Left kidney (tissue), 8 donors: ENCODE measurements at places on chromosomes 4 and X. TPM values are rescaled to one million over a fixed set of nuclear protein-coding genes. Genes with fewer than 3 reads are reported as not detected.

Gene CDS1
- polyA plus RNA-seq: 28.2 TPM

DNA sequence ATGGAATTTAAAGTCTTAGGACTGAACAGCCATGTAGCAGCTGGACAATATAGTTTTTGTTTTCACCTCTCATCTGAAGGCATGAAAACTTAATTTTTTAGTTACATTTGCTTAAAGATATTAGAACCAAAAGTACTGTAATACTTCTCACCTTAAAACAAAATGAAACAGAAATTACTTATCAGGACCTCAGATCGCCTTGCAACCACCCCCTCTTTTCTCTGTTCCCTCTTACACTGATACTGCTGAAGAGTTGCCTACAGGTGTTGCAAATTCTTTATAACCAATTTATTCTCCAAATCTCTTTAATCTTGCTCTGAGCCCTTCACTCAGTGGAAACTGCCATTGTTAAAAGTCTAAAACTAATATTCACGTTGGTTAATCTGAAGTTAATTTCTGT, 145.0 kb downstream of the SPCS3 start:
- no peak for DNase-seq

- DNase-seq: no peak
Observed at GRCh38 chr4:55553441-55554201, 6.9 kb upstream of the CLOCK start.

- no peak for DNase-seq
Observed at GRCh38 chr4:123578276-123579029, 181.9 kb downstream of the SPRY1 start.

Gene S100P
- polyA plus RNA-seq: 9.0 TPM

Gene CABS1
- polyA plus RNA-seq: 0.08 TPM

- DNase-seq: peak; percentile 62
Observed at GRCh38 chr4:27278615-27279375, 418.2 kb downstream of the STIM2 start.

Gene CD40LG
- not detected for polyA plus RNA-seq

Gene KDM6A
- polyA plus RNA-seq: 41.7 TPM

- DNase-seq: no peak
Observed at GRCh38 chrX:69522052-69522451, 17.9 kb downstream of the NALF2 start.

DNA sequence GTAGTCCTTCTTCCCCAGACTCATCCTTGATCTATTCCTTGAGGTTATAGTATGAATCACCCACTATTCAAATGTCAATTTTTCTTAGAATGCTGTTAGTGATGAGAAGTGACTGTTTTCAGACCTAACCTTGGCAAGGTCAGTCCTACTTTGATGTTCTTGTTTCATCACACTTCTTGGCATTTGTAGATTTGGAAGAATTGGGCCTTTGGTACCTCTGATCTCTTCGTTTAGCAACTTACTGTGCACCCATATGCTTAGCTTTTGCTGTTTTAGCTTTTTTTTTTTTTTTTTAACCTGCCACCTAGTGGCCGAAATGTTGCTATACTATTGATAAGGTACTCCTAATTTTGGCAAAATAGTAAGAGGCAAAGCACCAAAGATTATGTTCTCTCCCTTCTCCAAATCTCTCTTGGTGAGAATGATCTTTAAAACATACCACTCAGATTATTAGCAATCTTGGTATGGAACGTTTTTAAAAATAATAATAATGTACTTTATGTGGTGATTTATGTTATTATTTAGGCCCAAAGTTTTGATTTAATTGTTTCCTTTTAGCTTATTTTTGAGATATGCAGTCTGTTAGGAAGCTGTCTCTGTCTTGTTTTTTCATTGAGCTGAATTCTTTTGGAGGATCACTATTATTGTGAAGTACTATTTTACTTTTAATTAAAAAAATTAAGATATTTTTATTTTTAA, 16.6 kb downstream of the DCK start:
- DNase-seq: peak; percentile 38

Gene FRYL
- 60.6 TPM for polyA plus RNA-seq

GRCh38 chr4:95410387-95410977, 138.3 kb downstream of the UNC5C start:
- DNase-seq: no peak

Gene GASK1B
- 35.5 TPM for polyA plus RNA-seq

DNA sequence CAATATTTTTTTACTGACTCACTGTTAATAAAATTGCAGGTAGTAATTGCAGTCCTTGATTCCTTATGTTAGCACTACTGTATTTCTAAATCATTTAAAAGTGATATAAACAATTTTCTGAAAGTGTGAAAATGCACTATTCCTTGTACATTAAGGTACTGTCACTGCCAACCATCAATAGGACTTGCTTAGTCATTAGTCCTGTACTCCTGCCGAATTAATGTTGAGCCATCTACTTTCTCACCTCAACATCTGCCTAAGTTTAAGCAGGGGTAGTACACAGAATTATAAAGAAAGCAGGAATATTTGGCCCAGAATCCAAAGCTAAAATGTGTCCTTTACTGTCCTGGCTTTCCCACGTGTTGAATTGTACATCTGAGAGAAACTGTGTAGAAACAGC, 87.0 kb upstream of the TRPC3 start:
- no peak for DNase-seq

Gene HPGD
- polyA plus RNA-seq: 59.8 TPM

- peak; percentile 59 for DNase-seq
Observed at GRCh38 chr4:123631786-123632692, 235.4 kb downstream of the SPRY1 start.

DNA sequence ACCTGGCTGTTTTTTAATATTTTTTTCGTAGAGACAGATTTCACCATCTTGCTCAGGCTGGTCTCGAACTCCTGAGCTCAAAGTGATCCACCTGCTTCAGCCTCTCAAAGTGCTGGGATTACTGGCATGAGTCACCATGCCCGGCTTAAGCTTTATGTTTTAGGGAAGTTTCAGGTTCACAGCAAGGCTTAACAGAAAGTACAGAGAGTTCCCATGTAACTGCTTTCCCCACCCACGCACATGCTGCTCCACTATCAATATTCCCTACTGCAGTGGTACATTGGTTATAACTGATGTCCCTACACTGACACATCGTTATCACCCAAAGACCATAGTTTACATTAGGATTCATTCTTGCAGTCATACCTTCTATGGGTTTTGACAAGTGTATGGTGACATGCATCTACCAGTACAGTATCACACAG, 62.7 kb downstream of the PRPS1 start:
- DNase-seq: no peak

Gene TKTL1
- 0.28 TPM for polyA plus RNA-seq

DNA sequence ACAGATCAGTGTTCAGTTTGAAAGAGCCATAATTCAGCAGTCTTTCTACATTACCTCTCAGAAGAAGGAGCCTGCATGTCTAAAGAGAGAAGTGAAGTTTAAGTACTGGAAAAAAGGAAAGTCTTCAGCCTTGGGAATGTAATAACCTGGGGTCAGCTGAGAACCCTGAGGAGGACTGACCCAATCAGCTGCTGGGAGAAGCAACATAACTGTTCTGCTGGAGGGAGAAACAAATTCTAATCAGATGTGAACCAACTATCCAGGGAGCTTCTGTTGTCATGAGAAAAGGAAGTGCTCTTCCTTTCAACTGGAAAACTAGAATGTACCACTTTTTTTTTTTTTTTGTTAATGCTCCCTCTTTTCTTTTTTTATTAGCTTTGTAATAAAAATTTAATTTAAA, 64.5 kb upstream of the PDE5A start:
- DNase-seq: no peak

- DNase-seq: no peak
Observed at GRCh38 chrX:40012868-40013265, 84.9 kb downstream of the BCOR start.

Gene PPARGC1A
- polyA plus RNA-seq: 32.8 TPM

DNA sequence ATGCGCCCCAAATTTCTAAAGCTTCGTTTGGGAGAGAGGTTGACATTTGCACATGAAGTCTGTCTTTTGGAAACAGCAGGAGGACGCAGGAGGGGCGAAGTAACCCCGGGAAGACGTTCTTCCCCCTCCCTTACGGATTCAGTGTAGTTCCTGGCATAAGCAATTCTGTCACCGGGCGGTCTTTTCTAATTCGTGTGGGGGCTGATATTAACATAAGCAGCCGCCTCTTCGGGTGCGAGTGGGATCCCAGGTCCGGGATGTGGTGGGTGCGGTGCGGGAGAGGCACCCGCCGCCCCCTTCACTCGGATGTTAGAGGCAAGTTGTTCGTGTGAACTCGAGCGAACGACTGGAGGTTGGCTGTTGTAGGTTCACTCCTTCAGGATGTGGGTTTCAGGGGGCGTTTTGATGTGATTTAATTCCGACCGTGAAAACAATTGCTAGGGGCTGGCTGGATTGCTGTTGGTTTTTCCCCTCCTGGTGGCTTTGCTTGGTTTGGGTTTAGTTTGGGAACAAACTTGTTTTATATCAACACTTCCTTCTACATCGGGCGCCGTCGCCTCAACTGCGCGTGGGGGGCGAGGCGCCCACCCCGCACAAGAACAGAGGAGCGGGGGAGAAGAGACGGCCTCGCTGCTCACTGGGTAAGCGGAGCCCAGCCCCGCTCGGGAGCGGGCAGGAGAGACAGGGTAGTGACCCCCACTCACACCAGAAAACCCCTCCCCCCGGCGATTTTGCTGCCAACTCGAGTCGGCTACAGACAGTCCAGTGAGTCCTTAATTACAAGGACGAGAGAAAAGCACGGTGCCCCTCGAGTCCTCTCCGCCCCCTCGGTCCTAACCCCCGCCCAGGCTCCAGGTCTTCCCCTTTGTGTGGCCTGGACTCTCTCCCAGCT, 2.9 kb upstream of the LEF1 start:
- peak; percentile 37 for DNase-seq

- DNase-seq: no peak
Observed at GRCh38 chr4:844752-845232, 18.9 kb upstream of the CPLX1 start.

DNA sequence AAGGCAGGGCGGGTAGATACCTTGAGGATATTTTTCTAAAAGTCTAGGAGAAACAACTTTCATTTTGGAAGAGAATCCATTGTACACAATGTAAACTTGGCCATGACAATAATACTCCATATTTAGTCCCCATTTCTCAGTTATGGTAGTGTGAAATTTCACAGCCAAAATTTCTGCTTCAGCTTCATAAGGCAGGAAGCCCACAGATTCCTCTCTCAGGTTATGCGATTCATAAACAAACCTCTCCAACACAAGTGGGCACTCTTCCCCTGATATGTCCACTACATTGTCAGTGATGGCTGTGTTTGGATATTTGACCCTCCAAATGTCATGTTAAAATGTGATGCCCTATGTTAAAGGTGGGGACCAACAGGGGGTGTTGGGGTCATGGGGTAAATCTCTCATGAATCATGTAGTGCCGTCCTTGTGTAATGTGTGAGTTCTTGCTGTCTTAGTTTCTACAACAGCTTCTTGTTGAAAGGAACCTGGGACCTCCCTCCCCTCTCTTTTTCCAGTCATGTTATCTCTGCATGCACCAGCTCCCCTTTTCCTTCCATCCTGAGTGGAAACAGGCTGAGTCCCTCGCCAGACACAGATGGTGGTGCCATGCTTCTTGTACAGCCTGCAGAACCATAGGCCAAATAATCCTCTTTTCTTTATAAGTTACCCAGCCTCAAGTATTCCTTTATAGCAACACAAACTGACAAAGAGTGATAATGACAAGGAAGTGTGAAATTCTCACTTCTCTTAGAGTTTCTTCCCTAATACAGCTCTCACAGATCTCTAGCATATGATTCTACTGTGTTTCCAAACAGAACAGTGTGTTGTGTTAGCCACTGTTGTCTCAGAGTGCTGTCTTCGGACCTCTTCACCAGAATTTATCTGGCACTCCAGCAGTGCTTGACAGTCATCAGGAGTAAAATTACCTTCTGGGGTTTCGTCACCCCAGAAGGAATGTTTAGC, 598.4 kb upstream of the GNPDA2 start:
- DNase-seq: no peak

- DNase-seq: no peak
Observed at GRCh38 chrX:574251-574650, 56.3 kb upstream of the SHOX start.

DNA sequence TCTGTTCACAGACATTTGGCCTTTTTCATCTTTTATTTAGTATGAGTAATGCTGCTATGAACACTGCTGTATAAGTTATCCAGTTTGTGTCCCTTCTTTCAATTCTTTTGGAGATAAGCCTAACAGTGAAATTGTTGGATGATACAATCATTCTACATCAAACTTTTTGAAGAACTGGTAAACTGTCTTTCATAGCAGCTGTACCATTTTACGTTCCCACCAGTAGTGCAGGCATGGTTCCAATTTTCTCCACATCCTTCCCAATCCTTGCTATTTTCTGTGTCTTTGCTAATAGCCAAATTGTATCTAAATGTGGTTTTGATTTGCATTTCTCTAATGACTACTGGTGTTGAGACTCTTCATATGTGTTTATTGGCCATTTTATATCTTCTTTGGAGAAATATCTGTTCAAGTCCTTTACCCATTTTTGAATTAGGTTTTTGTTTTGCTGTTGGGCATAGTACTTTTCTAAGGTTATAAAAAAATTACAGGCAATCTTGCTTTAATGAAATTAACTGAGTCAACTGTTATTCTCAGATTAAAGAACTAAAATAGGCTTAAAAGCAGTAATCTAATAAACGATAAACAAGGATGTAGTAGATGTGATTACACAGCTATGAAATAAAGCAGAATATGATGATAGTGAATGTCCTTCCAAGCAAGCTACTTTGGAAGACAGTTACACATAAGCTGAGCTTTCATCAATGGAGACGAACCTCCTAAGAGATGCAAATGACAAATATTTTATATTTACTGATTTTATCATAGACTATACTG, 57.2 kb downstream of the FBXW7 start:
- DNase-seq: no peak

DNA sequence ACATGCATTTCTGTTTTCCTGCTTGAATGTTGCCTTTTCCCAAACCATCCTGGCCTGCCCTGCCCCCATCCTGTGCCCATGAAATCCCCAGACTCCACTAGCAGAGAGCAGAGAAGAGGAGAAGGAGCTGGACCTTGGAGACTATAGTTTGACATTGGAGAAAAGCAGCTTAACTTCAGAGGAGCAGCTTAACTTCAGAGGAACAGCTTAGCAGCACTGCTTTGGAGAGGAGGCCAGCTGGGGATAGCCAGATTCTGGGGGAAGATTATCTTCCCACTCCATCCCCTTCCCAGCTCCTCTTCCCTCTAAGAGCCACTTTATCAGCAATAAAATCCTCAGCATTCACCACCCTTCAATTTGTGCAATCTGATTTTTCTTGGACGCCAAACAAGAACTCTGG, 443.0 kb downstream of the PCDH10 start:
- DNase-seq: no peak

Gene IGFBP7
- polyA plus RNA-seq: 463 TPM

Gene GPRASP1
- 18.2 TPM for polyA plus RNA-seq
